Left renal pelvis (tissue), 4 donors: ENCODE measurements at places on chromosomes 16 and 17. TPM values are rescaled to one million over a fixed set of nuclear protein-coding genes. Genes with fewer than 3 reads are reported as not detected.

DNA sequence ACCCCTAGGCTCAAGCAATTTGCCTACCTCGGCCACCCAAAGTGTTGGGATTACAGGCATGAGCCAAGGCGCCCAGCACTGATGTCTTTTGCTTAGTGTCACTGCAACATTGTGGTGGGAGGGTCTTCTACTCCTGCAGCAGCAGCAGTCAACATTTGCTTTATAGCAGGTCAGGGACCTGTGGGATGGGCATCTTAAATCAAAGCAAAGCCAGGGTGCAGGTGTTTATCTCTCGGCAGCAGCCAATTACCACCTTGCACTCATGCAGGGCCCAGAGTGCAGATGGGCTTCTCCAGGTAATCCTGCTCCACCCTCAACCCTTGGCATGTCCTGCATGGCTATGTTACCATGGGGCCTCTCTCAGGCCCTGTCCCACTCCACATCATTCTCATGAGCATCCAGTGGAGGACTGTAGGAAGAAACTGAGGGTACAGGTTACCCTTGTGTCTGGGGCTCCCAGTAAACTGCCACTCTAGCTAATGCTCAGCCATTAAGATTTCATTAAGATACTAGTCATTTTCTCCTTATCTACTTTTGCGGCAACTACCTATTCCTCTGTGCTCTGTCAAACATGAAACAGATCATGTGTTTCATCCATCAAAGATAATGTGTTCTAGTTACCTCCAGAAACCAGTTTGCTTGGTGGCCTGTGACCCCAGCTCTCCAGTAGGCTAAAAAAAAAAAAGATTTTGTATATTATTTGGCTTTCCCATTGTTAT is 16.8 kb downstream of the ADGRG5 start:
- no peak for DNase-seq

GRCh38 chr17:37788526-37788925 is 43.7 kb upstream of the HNF1B start:
- no peak for DNase-seq

- no peak for DNase-seq
These were observed 16.3 kb upstream of the NKD1 start for GRCh38 chr16:50531901-50532300.

DNA sequence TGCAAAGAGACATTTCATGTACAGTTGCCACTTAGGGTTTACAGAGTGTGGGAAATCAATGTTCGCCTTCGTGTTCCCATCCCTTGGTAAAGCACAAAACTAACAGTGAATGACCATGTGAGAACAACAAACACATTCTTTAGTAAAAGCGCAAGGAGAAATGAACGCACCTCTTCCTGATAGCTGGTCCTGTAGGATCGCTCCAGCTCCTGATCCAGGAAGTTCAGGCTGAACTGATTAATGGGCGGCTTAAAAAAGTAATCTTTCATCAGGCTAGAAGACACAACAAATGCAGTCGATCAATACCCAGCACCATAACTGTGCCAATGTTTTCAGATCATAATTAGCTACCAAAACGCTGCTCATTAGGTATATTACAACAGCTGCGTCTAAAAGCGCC is 108.3 kb upstream of the CREBBP start:
- no peak for DNase-seq

DNA sequence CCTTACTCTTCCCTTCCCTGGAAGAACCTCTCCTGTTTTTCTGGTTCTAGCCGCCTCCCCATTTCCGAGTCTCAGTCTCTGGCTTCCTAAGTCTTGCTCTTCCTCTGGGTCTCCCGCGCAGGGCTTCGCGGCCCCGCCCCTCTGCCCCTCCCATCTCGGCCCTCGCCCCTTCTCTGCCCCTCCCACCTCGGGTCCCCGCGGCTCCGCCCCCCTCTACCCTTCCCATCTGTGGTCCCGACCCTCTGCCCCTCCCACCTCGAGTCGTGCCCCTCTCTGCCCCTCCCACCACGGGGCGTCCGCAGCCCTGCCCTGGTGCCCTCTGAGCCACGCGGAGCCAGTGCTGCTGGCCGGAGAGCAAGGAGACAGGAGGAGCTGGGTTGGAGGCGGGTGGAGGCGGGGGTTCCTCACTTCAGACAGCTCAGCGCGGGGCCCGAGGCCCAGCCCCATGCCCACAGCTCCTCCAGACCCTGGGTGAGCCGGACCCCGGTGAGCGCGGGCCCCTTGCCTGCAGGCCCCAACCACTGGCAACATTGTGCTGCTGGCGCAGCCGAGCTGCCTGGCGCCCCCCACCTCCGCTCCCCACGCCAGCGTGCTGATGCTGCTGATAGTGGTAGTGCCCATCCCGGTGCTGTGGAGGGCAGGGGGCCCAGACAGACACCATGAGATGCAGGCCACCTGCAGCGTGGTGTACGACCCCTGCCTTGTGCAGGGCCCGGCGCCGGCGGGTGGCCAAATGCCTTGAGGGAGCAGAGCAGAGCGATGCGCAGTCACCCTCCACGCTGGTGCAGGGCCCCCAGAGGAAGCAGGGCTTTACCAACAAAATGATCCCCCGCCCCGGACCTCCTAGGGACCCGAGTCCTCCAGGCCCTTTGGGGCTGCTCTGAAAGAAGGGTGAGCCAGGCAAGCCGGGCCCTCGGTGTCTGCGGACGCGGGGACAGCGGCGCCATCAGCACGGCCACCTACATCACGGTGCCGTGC is 2115.3 kb downstream of the TP53TG3F start:
- DNase-seq: no peak

- no peak for DNase-seq
These were observed 144.7 kb upstream of the CRHR1 start for GRCh38 chr17:45639297-45639849.

DNA sequence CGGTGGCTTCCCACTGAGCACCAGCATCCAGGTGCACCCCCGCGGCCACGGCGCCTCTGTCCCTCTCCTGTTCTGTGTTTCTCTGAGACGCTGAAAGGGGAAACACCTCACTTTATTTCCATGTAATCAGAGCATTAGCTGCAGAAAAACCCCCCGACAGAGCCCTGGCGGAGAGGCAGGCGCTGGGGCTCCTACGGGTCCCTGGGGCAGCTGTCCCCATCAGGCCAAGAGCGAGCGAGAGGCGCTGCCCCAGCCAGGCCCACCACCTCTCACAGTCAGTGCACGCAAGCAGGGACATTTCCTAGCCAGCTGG is 27.1 kb upstream of the CHMP6 start:
- no peak for DNase-seq

DNA sequence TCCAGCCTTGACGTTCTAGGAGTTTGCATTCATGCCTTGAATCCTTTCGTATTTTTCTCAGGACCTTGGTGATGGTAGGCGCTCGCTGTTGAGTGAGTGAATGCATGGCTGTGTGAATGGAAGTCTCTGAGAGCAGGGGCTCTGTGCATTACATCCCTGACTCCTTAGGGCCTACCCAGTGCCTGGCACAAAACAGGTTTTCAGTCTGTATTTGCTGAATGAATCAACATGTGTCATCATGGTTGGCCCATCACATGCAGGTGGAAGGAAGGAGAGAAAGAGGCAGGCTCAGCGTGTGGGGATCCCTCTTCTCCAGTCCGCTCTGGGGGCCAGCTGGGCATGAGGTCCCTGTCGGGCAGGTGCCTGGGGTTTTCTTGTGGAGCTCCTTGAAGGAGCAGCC is 8.7 kb downstream of the RAP1GAP2 start:
- no peak for DNase-seq

DNA sequence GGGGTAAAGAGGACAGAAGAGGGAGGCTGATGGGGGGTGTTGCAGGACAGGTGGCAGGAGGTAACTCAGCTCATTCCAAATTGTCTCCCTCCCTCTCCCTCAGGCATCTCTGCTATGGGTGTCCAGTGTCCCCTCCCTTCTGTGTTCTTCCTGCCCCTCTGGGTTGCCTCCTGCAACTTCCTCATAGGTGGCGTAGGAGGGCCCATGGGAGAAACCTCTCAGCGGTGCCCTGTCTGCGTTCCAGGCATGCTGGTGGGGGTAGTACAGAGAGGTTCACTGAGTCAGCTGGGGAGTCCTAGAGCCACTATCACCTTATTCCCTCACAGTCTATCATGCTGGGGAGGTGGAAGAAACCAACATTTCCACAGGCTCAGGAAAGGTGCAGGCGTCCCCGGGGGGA is 14.7 kb upstream of the ODF4 start:
- DNase-seq: no peak

DNA sequence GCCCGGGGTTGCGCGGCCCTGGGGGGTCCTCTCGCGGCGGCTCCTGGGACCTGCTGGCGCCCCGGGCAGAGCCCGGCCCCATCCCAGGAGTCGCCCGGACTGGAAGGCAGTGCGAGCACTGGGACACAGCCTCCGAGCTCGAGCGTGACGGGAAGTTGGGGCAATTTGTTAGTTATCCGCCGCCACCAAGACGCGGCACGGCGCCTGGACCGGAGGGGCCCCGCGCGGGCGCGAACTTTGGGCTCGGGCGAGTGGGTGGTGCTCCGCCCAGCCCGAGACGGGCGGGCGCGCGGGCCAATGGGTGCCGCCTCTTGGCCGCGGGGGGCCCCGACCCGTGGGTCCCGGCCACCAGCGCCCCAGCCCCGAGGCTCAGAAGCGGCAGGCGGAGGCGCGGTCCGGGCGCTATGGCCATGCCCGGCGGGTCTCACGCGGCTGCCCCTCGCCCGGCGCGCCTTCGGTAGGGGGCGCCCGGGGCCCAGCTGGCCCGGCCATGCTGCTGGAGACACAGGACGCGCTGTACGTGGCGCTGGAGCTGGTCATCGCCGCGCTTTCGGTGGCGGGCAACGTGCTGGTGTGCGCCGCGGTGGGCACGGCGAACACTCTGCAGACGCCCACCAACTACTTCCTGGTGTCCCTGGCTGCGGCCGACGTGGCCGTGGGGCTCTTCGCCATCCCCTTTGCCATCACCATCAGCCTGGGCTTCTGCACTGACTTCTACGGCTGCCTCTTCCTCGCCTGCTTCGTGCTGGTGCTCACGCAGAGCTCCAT is at the start of gene ADORA2B:
TSS of gene ADORA2B (plus strand) at position 372 of the 768 bp plus-strand sequence. CDS start at position 491, 119 bp downstream.
- no peak for DNase-seq

- DNase-seq: no peak
These were observed 640.4 kb downstream of the CDH11 start for GRCh38 chr16:64481497-64481896.

DNA sequence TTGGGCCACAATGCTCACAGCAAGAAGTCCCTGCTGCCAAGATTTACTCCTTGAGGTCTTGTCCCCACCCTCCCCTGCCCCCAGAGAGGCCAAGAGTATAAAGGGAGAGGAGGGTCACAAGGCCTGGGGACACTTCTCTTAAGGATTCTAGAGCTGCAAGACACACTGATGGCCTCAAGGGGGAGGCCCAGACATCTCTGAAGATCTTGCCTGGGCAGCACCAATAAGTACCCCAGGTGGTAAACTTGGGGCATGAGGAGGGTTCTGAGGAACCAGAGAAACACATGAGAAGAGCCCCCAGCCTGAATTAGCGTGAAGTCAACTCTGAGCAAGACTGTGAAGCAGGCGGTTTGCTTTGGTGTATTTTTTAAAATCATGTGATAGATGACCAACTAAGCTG is 26.8 kb upstream of the MTMR4 start:
- no peak for DNase-seq

DNA sequence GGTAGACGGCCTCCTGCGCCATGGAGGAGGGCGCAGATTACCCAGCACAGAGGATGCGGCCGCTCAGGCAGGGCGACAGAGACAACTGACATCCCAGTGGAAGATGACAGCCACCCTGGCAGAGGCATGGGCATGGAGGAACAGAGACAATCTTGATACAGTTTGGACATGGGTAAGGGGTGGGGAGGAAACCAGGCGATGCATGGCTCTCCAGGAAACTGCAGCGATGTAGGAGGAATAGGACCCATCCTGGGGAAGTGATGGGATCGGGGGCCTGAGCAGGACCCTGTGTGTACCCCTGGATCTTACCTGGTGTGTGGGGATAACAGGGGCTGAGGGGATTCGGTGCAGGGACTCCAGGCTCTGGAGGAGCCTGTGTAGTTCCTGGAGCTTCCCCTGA is 4.6 kb downstream of the OSBPL7 start:
- no peak for DNase-seq

DNA sequence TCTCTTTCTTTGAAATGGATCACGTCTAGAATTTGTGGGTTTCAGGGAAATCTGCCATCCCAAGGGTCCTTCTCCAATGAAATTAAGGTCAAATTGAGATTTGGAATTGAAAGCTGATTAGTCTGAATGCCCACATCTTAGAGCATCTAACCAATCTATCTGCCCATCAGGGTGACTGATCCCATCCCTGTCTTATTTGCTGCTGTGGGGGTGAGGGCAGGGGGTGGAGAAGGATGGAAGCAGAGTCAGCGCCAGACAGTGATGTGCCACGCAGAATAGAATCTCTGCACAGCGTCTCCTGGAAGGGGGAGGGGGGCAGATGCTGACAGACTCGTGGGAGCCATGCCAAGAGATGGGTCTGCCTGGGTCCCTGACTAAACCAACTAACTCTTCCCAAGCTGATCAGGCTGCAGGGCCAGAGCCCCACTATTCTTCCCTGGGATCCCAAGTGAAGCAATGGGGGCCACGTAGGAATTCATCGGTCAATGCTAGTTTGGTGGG is 32.1 kb downstream of the CDK5RAP3 start:
- no peak for DNase-seq

DNA sequence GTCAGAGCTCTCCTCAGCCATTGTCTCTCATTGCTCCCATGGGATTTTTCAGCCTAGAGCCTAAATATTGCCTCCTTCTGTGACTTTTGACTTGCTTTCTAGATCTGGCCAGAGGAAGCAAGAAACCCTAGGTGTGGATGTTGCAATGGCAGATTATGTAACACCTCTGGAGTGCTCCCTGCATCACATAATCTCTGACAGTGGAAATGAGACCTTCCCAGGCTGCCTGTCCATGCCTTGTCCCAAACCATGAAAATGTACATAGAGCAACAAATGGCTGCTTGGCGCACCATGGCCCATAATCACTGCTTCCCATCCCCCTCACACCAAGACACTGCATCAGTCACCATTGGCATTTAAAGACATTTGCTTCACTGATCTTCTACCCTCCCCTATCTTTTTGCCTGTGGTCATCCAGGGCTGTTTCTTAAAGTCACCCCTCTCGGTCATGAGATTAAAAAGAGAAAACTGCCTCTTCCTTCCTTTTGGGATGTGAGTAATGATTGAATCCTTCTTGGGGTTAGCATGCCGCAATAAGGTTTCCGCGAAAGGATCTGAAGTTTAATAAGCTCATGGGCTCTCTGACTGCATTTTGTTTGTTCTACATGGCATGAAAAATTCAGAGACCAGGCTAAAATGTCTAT is 34.2 kb upstream of the CCL2 start:
- no peak for DNase-seq

- DNase-seq: no peak
These were observed 14.4 kb downstream of the ASPSCR1 start for GRCh38 chr17:81991684-81992305.

- no peak for DNase-seq
These were observed 213.2 kb downstream of the C16orf78 start for GRCh38 chr16:49586466-49587450.

GRCh38 chr17:80783971-80784370 is 207.7 kb upstream of the CHMP6 start:
- no peak for DNase-seq

DNA sequence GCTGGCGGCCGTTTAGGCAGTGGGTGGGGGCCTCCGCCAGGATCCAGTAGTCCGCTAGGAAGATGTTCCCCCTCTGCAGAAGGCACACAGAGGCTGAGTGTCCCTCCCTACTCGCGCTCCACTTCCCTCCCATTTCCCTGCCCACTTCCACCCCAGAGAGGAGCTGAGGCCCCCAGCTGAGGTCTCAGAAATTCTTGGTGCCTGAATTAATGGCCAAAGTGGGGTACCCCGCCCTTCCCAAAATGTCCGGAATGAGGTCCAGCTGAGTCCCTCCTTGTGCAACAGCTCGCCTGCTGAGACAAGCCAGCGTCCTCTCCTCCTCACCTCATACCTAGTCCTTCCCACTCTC is 7.9 kb downstream of the ALOXE3 start:
- no peak for DNase-seq

ATP2A3 gene
- polyA plus RNA-seq: 3.1 TPM

CCL14 gene
- 14.5 TPM for polyA plus RNA-seq

CD300LF gene
- 0.23 TPM for polyA plus RNA-seq

CACNA1G gene
- polyA plus RNA-seq: 6.3 TPM

GP1BA gene
- 1.8 TPM for polyA plus RNA-seq

VKORC1 gene
- polyA plus RNA-seq: 74.1 TPM
